ENCODE measurements at places on chromosomes 12 and 14.
A peak's percentile ranks its signal among the peaks of the same experiment; 100 is the strongest.

GRCh38 chr12:14239935-14240872 lies 125.3 kb upstream of the ATF7IP start:
- peak; percentile 17 for DNase-seq

DNA sequence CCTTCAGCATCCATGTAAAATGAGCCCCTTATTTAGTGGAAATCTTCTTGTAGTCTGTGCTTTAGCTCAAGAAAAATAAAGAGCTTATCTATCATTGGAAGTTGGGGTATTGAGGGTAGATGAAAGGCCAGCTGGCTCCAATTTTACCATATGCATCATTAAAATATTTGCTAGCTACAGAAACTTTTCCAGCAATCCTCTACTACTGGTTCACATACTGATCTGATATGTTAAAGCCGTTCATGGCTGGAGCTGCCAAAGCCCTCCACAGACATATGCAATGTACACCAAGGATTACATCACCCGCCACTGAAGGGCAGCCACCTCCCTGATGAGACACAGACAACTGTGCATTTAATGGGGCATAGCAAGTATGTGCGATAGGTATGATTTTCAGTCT lies 1205.3 kb downstream of the GALC start:
- DNase-seq, result no peak

- DNase-seq, result no peak
Observed at GRCh38 chr14:104179564-104180129, 41.3 kb downstream of the KIF26A start.

DNA sequence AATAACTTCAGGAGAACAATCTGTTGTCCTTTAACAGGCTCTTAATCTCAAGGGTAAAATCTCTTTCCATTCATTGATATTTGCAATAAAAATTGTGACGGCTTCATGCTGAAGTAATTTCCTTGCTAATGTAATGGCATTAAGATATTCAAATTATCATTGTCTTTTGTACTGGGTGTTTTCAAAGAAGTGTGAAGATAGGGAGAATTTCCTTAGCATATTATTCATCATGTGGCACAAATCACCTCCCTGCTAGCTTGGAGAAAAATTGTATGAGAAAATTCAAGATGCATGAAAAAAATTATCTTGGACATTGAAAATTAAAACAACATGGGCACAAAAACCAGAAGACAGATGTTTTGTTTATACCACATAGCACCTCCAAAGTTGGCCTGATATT lies 63.6 kb upstream of the ARID2 start:
- no peak for DNase-seq

DNA sequence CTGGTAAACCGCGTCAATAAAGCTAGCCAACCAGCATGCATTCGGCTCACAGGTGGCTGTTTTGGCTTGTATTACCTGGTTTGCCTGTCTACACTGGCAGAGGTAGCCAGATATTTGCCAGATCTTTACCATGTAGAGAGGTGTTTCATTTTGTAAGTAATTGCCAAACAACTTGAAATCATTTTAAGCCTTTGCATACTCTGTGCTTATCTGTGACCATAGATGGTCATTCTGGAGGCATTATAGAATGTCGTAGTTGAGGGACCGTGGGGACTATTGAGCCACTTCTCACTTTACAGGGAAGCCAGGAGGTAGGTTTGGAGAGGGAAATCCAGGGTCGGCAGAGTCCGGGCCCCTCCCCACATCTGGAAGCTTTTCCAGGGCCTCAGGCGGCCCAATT lies 5.9 kb downstream of the ADGRD1 start:
- DNase-seq, result no peak

DNA sequence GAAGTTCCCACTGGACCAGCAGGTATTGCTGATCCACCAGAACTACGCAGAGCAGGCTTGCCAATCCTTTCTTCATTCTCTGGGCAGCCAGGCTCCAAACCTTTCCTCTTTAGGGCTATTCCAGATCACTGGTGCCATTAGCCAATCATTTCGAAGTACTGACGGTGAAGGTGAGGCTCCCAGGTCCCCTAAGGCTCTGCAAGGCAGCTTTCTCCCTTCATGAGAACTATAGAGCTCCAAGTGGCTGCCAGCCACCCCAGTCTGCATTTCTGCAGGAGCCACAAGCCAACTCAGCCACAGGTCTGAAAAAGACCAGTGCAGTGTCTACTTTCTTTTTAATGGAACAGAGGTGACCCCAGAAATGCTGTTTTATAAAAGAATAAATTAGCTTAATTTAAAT lies 48.7 kb downstream of the RAB35 start:
- DNase-seq, result no peak

- DNase-seq, result no peak
Observed at GRCh38 chr14:61561657-61562276, 133.5 kb upstream of the HIF1A start.

DNA sequence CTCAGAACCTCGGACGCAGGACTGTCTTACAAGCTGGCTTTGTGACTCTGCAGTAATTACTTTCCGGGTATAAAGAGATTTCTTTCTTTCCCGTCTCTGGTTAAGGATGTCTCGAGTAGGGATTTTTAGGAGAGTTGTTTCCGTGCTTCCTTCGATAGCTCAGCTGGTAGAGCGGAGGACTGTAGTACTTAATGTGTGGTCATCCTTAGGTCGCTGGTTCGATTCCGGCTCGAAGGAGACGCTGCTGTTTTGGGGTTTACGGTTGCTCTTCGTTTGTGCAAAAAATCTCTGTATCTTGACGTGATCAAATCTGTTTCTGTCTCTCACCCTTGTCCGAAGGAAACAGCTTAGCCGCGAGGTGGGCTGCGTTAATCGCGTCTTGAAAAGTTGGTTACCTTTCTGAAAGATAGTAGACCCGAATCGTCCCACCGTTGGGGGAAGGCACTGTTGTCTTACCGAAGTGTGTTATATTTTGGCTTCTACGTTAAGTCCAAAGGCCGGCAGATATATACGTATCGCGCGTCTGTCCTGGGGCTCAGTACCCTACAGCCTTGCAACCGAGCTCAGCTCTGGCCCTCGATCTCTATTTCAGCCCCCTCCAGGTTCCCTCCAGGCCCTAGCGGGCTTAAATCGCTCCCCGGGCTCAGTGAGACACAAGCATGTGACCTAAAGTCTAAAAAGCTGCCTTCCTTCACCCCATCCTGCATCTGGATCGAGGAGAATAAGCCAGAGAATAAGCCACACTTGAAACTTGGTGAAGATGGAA lies 1.1 kb upstream of the RNASE4 start:
- peak; percentile 78 for DNase-seq

DNA sequence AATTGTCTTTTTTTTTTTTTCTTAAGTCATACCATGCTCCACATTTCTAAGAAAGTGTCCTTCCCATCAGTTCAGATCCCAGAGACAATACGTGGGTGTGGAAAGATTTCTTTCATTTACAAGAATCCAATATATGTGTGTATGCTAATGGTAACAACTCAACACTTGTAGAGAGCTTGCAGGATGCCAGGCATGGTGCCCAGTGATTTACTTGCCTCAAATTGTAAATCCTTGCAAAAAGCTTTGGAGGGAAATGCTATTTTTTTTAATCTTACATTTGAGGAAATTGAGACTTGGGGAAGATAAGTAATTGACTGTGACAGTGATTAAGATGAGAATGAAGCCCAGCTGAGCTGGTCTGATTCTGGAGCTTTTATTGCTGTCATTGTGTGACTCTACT lies 1264.6 kb upstream of the SEL1L start:
- DNase-seq, result no peak

- no peak for DNase-seq
Observed at GRCh38 chr14:88351966-88352691, 29.1 kb upstream of the KCNK10 start.

- no peak for DNase-seq
Observed at GRCh38 chr14:65492266-65492665, 79.7 kb downstream of the FUT8 start.

GRCh38 chr14:38947343-38947742 lies 155.7 kb downstream of the SEC23A start:
- DNase-seq, result no peak

GRCh38 chr14:102917056-102917385 lies 5.4 kb upstream of the AMN start:
- no peak for DNase-seq

- no peak for DNase-seq
Observed at GRCh38 chr12:53191096-53191884, 10.6 kb upstream of the CSAD start.
